CD4-positive, alpha-beta T cell treated with Interleukin-1 beta for 1 hour (primary cell): ENCODE measurements at places on chromosomes 4 and X.

- no peak for DNase-seq
These were observed 96.2 kb downstream of the TSPAN7 start for GRCh38 chrX:38657562-38657961.

DNA sequence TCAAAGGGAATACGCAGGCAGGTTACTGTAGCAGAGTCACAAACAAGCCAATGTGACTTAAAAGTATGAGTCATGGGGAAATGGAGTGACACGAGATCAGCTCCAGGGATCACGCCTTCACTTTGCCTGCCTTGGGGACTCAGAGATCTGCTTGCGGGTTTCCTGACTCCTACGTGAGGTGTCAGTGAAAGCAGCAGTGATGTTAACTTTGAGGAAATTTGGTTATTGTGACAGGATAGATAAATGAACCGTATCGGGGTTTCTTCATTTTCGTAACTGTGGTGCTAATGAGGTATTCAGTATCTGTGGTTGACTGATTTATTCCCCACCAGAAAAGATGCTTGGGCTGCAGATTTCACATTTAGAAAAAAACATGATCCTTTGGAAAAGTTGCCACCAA, 383.3 kb upstream of the ZFP42 start:
- DNase-seq = no peak

DNA sequence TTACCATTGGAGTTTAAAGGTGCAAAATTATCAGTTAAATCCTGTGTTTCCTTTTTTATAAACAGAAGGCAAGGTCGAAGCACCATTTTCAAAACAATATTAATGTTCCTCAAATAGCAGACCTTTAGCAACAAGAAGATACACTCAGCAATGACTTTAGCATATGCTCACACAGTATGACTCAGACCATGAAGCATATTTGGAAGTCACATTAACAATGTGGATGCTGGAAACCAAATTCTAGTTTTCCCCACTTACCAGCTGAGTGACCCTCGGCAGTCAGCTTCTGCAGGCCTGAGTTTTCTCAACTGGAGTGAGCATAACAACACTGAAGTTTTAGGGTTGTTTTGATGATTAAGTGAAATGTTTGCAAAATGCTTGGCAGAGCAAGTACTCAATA, 130.5 kb downstream of the ANK2 start:
- no peak for DNase-seq

GRCh38 chr4:137896221-137896737, 345.9 kb downstream of the SLC7A11 start:
- DNase-seq = no peak

DNA sequence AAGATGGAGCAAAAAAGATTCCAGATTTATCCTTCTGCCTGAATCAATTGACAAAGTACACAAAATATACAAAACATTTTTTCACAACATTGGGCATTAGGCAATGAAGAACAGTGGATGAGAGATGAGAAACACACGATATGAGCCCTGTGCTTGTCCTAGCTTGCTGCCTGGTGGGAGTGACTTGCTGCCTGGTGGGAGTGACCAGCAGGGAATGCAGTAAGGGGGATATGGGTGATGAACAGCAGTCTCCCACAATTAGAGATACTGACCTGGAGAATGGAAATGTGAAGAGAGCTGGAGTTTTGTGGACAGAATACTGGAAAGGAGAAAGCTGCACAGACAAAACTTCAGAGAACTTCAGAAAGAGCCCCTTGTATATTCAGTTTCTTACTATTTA, 629.4 kb upstream of the FRG1 start:
- DNase-seq = no peak

- no peak for DNase-seq
These were observed 177.9 kb downstream of the VEGFC start for GRCh38 chr4:176614793-176615192.

GRCh38 chr4:2292646-2293108, 30.8 kb upstream of the MXD4 start:
- DNase-seq = no peak

- DNase-seq = no peak
These were observed 81.0 kb upstream of the ADRA2C start for GRCh38 chr4:3685081-3685645.

DNA sequence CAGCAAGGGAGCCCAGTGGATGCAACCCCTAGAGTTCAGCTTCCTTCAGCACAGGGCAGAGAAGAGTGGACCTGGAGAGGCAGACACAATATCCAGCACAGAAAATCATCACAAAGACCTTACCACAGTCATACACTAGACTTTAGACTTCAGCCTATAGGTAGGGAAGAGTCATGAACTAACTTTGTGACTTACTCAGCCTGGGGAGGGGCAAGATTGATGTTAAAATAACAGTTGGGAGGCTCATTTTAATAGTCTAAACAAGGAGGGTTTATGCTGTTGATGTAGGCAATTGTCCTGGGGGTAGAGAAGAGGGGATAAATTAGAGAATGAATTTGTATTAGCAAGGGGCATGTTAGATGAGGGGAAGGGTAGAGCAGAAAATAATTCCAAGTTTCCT, 124.2 kb downstream of the SOWAHB start:
- no peak for DNase-seq

- DNase-seq = no peak
These were observed 30.2 kb downstream of the TRO start for GRCh38 chrX:54950730-54951375.

- no peak for DNase-seq
These were observed 768.2 kb downstream of the KCTD8 start for GRCh38 chr4:43680421-43680820.

GRCh38 chrX:136250191-136251040, 784 bp downstream of the MAP7D3 start:
- DNase-seq = no peak

DNA sequence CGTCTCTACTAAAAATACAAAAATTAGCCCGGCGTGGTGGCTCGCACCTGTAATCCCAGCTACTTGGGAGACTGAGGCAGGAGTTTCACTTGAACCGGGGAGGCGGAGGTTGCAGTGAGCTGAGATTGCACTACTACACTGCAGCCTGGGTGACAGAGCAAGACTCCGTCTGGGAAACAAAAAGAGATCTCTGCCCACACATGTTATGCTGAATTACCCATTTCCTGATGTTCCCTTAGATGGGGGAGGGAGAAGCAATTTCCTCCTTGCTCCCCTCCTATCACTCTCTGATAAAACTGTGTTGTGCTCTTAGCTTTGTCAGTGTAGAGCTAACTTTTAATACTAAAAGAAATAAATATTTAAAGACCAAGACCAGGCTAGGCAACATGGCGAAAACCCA, 102.5 kb downstream of the LARP7 start:
- no peak for DNase-seq

GRCh38 chrX:131513159-131513914, 30.5 kb upstream of the OR13H1 start:
- DNase-seq = no peak

DNA sequence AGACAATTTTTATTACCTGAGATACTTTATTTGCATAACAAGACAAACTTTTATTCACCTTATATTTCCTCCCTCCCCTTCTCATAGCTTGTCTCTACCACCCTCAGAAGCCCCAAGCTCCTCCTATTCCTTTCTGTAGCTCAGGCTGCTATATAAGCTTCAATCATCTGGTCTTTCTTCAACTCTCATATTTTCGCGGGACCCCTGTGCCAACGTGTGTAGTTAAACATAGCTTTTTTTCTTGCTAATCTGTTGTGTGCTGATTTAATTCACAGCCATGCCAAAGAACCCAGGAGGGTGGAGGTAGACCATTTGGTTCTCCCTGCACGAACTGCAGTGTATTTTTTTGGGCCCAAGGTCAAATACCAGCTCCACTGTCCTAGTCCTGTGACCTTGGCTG, 21.1 kb upstream of the CD38 start:
- DNase-seq = no peak

GRCh38 chr4:8171984-8172924, 13.6 kb upstream of the ABLIM2 start:
- DNase-seq = peak; percentile 51

DNA sequence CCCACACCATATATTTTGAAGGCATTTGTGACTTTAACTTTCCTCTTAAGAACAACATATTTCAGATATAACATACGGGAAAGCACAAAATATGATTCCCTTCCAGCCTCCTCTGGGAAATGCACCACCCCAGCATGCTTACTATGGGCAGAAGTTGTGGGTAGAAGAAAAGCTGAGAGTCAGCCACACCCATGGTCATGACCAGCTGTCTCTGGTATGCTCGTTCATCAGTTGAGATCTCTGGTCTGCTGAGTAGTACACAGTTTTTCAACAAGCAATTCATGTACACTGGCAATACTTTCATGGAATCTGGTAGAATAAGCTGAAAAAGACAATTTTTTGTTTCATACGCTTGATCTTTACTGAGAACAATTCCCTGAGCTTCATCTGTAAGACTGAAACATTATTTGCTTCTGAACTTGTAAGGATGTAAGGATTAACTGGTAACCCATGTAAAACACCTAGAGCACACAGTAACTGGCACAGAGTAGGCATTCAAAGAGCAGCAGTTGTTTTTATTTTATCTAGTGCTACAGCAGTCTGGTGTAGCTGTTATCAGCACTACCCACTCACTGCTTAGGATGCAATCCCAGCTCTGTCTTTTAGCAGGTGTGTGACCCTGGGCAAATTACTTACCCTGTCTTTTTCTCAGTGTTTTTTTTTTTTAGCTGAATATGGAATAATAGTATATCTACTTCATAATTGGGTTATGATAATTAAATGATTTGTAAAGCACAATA, 47.6 kb downstream of the METTL14 start:
- DNase-seq = no peak

- DNase-seq = no peak
These were observed 2.9 kb upstream of the SEPSECS start for GRCh38 chr4:25163196-25163595.
